ENCODE measurements at places on chromosomes 11 and 22.

GRCh38 chr11:77813256-77813655 is 7.3 kb downstream of the RSF1 start:
- no peak for DNase-seq

DNA sequence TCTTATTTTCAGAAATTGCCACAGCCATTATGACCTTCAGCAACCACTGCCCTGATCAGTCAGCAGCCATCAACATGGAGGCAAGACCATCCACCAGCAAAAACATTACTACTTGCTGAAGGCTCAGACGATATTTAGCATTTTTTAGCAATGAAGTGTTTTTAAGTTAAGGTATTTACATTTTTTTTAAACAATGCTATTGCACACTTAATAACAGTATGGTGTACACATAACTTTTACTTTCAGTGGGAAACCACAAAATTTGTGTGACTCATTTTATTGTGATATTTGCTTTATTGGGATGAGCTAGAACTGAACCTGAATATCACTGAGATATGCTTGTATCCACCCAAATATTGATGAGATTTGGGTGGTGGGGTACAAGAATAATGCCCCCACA is 110.9 kb downstream of the TSPAN18 start:
- no peak for DNase-seq

DNA sequence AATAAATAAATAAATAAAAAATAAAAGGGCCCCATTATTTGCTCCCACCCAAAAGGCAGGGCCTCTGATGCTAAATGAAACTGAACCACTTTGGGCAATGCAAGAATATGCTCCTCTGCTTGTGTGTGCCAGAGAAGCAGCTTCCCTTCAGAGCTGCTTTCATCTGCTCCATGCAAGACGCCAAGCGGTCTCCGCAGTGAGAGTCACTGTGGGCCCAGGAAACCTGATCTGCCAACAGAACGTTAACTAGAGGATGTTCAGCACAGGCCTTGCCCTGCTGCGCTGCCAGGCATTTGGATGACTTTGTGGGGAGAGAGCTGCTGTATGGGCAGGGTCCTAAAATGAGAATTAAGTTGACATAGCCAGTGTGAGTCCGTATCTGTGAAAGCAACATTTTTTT is 43.7 kb upstream of the APOA1 start:
- DNase-seq: no peak

- no peak for DNase-seq
These were observed 10.7 kb downstream of the CRY2 start for GRCh38 chr11:45857961-45858474.

DNA sequence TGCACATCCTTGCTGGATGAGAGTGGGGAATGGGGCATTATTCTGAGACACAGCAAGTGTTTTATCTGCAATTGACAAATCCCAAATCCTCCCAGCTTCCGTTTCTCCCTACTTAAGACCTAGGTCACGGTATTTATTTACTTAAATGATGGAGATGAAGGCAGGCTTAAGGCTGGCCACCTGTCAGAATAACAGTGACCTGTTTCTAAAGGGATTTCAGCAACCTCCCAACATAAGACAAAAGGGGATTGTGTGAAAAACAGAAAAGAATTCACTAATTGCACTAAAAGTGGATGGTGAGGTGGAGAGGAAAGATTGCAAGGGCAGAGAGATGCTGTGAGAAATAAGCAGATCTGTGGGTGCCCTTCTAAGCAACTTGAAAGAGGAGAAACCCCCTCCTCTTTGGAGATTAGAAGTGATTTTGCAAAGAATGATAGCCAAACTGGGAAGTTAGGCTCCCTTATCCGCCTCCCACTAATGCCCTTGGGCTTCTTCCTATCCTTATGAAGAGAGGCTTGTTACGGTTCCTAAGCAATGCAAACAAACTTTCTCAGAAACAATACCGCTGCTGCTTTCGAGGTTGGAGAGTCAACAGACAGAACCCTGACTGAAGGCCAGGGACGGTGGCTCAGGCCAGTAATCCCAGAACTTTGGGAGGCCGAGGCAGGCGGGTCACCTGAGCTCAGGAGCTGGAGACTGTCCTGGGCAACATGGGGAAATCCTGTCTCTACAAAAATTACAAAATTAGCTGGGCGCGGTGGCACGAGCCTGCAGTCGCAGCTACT is 84.3 kb downstream of the ARL14EP start:
- DNase-seq: no peak

- DNase-seq: no peak
These were observed 18.4 kb upstream of the TLCD5 start for GRCh38 chr11:120306519-120307242.

DNA sequence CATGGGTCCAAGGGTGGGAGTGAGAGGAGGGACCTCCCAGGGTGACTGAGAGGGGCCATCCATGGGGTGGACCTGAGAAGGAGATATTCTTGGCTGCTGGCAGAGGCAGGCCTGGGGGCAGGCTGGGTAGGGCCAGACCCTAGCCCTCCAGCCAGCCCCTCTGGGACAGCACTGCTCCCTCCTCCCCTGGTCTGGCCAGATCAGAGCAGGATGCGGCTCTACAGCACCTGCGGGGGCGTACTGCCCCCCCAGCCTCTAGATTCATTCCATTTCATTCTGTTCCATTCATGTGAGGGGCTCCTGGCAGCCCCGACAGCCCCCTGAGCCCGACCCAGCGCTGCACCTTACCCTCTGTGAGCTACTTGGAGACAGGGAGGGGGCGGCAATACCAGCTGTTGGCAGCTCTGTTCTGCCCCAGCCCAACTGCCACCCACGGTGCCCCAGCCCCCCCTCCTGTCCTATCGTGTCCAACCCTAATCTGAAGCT is 34.3 kb upstream of the MYRF start:
- DNase-seq: no peak

DNA sequence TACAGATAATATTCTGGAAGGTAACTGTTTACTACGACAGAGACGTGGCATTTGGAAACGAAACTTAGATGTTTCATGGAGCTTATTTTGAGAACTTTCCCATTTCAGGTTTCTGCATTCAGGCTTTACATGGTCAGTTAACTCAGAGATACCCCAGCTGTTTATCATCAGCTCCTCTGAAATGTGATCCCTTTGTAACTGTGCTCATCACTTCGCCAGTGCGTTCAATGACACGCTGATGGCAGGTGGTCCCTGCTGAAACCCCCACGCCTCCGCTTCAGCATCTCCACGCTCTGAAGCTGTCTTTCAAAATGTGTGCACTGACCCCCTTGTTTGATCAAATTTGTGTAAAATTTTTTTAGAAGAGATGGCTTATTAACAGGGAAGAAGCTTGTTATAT is 30.5 kb downstream of the ALG12 start:
- DNase-seq: no peak

GRCh38 chr22:47355776-47356510 is 593.5 kb downstream of the TBC1D22A start:
- no peak for DNase-seq

- DNase-seq: no peak
These were observed 18.0 kb downstream of the SDHAF2 start for GRCh38 chr11:61447601-61448551.

DNA sequence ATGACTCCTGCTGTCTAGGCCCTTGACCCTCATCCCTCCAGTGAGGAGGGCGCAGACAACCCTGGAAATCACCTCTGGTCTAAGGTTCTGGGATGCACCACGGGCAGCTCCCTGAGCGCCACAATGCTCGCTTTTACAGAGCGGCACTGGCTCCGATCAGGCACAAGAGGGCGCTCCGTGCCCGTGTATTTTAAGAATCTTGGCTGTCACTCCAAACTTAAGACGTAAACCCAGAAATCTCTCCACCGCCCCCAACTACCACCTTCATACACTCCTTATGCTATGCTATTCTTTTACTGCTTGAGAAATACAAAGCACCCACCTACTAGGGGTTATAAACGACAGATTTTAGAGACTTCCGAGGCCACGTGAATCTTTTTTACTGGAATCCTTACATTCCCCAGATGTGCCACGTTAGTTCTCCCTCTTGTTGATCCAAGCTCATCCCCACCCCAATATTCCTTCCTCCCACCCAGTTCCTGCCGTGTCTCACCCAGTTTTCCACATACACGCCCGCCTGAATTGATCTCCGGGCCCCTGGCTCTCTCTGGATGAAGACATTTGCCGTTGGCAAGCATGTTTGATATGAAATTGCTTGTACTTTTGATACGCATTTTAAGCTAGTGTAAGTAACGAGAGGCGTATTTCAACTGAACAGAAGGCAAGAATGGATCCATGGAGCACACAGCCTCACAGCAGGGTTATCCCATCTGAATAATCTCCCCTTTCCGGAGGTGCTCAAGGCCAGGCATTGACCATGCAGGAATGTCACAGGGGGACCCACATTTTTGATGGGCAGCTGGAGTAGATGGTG is 453.5 kb downstream of the OPCML start:
- DNase-seq: no peak

- DNase-seq: no peak
These were observed 30.2 kb downstream of the SLC5A1 start for GRCh38 chr22:32073262-32073661.

GRCh38 chr11:6735306-6735705 is 36.5 kb downstream of the OR2AG2 start:
- no peak for DNase-seq

DNA sequence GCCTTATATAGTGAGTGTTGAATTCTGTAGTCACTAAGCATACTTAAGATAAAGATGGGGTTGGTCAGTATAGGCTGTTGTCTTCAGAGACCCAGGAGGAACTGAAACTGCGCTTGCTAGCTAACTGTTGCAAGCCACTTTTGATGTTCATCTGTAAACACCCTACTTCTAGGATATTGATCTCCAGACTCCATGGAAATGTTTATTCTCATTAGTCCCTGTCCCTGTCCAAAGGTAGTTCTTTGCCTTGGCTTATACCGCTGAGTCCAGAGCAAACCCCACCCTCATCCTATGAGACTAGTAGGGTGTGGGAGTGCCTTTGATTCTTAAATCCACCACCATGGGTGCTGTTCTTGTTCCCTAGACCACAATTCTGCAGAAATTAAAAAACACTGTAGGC is 36.4 kb downstream of the DEPDC5 start:
- DNase-seq: no peak

GRCh38 chr11:134355136-134355535 is 23.3 kb downstream of the GLB1L2 start:
- DNase-seq: no peak

DNA sequence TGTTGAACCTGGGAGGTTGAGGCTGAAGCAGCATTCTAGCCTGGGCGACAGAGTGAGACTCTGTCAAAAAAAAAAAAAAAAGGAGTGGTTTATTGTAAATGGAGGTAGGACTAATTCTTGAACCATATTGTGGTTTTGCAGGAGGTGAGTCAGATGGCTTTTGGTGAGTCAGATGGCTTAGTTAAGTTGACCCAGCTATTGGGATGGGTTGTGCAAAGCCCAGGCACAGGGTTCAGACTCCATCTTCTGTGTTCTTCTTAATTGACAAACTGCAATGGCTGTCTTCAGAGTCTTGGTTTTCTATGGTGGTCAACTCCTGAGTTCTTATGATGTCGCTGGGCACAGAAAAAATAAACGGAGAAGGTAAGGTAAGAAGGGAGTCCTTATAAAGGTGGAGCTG is 182.7 kb downstream of the ADAMTS15 start:
- no peak for DNase-seq

DNA sequence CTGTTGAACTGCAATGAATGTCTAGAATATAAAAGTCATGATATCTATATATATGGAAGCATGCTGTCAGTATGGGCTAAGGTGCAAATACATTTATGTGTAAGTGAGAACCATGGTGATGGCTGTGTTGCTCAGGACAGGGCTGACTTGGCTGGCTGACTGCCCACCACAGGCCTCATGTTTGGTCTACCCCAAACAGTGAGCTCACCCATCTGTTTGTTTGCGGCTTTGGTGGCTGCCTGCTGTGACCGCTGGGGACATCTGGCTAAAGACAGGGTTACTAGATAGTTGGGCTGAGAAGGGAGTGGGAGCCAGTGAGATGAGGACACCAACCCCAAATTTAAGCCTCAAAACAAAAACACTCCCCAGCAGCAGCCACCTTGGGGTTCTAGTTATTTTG is 6.3 kb downstream of the CD44 start:
- DNase-seq: no peak

- no peak for DNase-seq
These were observed 71.4 kb upstream of the OR9G4 start for GRCh38 chr11:56819916-56820315.

- no peak for DNase-seq
These were observed 243.9 kb downstream of the ST3GAL4 start for GRCh38 chr11:126599217-126599897.

DNA sequence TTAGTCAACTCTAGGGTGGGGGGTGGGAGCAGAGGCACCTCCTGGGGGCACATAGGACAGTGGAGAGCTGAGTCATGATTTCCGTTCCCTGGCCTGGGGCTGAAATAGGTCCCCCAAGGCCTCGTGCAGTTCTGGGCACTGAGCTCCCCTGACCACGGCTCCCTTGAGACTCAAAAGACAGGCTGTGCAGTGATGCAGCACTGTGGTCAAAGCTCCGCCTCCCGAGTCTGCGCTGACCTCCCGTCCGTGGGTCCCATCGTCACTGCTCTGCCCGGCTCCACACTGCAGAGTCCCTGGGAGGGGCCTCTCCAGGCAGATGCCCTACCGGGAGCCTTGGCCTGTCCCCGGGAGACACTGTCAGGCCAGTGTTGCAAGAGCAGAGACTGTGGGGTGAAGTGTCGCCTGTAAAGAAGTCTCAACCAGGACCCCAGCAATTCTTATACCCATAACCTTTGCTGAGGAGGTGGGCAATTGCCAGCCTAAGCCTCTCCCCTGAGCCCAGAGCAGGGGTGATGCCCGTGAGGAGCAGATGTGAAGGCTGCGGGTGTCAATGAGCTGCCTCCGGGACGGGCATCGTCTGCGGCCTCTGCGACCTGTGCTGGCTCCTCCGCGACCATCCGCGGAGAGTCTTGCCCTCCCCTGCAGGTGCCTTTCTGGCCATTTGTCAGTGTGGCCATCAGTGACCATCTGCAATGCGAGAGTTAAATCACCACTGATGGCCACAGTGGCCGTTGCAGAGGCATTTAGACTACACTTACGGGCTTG is 877.3 kb downstream of the BRD1 start:
- DNase-seq: no peak

DNA sequence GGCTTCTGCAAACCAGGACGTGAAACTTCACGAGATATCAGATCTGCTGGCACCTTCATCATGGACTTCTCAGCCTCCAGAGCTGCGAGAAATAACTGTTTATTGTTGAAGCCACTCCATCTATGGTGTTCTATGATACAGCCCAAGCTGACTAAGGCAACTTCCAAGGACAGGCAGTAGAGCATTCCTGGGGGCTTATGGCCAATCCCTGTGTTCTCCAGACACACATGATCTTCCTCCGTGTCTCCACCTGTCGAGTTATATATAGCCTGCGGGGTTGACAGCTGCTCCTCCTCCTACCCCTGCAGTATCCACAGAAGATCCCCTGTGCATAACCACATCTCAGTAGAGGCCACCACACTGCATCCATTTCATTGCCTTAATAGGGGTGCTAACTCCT is 11.0 kb downstream of the TP53AIP1 start:
- DNase-seq: no peak

GRCh38 chr11:107598225-107599139 is 7.5 kb downstream of the ELMOD1 start:
- DNase-seq: no peak

- DNase-seq: no peak
These were observed 8.7 kb upstream of the B4GALNT4 start for GRCh38 chr11:360326-361280.

Measured in activated T-helper 1 cell treated with anti-CD3 and anti-CD28 coated beads, Interleukin-12 subunit alpha, Interleukin-12 subunit beta, Interleukin-2, Interleukin-4 antibody, amounts not matched to agents 30 ng/mL and 10 ng/mL and 1 ng/mL, durations not matched to agents 14 hours and 24 hours and 36 hours (primary cell).